ENCODE measurements at places on chromosomes 13 and 19.

DNA sequence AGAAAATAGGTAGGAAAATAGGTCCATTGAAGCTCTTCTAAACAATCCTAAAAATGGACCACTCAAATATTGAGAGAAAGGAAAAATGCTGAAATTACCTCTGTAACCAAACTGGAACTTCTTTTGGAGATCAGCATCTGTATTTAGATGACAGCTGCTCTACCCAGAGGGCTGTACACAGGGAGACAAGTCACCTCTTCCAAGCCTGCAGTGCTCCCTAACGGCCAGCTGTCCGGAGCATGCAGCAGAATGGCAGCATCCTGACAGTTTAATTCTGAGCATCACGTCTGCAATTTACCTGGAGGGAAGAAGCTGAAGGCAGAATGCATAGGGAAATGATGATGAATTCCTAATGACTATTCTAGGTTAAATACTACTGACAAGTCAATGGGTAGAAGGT lies 62.8 kb upstream of the DIAPH3 start:
- no peak for DNase-seq

GRCh38 chr13:103238441-103238840 lies 172.2 kb upstream of the SLC10A2 start:
- DNase-seq, result no peak

DNA sequence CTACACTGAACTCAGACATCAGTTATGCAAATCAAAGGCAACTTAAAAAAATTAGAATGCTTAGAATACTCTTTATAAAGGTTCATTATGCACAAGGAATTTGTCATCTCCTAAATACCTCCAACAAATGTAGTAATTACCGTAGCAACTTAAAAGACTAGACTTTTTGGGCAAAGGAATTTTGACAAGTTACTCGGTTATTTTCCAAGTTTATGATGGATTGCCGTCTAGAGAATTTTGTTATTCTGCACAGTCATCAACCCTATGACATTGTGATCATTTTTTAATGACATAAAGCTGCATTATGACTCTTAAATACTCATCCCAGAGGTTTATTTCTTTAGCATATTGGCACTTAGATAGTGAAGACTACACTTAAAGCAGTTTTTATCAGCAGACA lies 71.9 kb downstream of the TRPC4 start:
- no peak for DNase-seq

- no peak for DNase-seq
Observed at GRCh38 chr13:31224963-31225559, 25.3 kb downstream of the B3GLCT start.

DNA sequence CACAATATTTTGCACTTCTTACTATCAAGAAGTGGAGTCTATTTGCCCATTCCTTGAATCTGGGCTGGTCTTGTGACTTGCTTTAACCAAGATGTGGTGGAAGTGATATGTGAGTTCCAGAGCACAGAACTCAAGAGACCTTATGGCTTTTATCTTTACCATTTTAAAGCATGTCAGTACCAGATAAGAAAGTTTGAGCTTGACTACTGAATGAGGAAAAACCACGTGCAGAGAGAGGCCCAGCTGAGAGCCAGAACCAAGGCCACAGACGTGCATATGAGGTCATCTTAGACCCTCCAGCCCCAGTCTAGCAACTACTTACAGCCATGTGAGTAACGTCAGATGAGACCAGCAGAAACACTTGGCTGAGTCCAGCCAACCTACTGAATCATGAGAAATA lies 6.3 kb upstream of the CDK8 start:
- DNase-seq, result no peak

DNA sequence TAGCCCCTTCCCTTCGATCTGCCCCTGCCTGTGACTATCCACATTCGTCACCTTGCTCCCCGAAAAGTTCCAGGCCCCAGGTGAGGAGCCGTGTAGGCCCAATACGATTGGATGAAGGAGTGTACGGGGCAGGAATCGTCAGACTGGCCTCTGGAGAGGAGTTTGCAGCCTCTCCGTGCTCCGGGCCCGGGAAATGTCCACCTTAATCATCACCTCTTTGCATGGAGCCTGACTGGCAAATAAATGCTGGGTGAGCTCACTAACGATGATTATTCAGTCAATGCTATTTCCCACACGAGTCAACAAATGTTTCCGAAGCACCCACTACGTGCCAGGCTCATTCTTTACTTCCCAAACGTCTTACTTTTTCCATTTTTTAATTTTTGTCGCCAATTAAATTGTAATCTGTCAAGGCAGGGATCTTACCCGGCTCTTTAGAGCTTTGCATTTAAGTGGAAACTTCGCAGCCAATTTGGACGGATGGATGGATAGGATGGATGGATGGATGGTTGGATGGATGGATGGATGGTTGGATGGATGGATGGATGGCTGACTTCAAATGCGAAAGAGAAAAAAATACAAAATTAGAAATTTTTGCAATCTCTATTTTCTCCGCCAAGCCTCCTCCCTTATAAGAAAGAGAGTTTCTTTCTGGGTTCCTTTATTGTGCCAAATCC lies 45.8 kb downstream of the TGDS start:
- DNase-seq, result no peak

- DNase-seq, result no peak
Observed at GRCh38 chr19:17220207-17220758, 5.1 kb downstream of the USE1 start.

DNA sequence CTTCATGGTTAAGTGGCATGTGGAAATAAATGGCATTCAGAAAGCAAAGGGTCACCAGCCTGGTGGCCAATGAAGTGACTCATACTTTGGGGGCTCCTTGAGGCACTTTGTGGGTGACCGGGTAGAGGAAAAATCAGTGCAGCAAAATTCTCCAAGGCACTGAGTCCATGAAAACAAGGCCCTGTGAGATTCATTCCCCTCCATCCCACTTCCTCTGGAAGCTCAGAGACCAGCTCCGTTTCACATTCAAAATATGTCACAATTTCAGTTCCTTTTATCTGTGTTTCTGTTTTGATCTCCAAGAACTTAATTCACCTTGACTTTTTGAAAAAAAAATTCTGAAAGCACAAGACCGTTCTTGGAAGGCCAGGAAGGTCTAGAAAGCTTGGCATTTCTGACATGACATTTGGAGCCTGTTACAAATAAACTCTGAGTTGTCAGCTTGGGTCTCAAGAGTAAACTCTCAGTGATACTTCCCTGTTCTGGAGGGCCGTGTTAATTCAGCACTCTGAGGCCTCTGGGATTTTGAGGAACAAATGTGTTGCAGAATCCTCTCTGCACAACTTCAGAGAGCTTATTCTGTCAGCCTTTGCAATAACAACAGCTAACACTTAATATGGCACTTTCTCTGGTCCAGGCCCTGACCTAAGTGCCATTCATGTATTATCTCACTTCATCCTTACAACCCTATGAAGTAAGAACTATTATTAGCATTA lies 6.8 kb downstream of the CYSLTR2 start:
- no peak for DNase-seq

DNA sequence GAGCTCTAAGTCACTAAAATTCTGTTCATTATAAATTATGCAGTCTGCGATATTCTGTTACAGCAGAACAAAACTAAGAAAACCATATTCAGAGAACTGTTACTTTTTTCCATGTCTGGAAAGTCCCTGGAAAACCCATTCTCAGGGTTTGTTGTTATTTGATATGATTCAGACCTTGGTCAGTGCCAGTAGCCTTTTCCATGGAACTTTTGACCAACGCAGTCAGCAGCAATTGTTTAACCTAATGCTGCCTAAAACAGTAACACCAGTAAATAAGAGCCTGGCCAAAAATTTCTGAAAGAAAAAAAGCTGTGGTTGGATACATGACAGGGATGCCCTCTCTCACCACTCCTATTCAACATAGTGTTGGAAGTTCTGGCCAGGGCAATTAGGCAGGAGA lies 402.7 kb downstream of the TBC1D4 start:
- no peak for DNase-seq

GRCh38 chr19:46848389-46848788 lies 2.3 kb downstream of the AP2S1 start:
- DNase-seq, result no peak

DNA sequence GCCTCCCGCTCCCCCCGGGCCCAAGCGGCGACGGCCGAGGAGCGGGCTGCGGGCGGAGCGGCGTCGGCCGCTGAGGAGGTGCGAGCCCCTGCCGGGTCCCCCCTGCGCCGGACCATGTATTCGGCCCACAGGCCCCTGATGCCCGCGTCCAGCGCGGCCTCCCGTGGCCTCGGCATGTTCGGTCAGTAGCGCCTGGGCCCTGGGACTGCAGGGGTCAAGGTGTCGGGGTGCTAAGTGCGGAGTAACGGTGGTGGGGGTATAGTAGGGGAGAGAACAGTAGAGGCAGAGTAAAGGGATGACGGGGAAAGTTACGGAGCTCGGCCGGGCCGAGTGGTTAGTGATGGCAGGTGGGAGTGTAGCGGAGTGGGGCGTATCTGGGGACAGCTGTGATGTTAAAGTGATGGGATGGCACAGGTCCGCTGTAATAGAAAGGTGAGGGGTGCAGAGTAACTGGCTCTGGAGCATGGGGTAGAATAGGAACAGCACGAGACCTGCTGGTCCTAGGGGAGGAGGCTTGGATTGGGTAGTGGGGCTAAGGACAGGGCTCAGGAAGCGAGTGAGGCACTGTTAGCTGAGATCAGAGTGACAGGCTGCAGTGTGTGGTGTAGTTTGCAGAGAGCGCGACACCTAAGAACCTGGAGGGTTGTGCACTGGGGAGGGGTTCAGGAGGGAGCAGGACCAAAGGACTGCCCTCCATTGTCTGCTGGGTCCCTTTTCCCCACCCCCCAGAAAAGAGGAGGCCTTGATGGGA lies 15.7 kb downstream of the CIC start:
- DNase-seq, result no peak

GRCh38 chr13:44739539-44739938 lies 163.4 kb upstream of the TSC22D1 start:
- DNase-seq, result no peak

- no peak for DNase-seq
Observed at GRCh38 chr19:41810301-41810700, 13.9 kb downstream of the CEACAM3 start.

DNA sequence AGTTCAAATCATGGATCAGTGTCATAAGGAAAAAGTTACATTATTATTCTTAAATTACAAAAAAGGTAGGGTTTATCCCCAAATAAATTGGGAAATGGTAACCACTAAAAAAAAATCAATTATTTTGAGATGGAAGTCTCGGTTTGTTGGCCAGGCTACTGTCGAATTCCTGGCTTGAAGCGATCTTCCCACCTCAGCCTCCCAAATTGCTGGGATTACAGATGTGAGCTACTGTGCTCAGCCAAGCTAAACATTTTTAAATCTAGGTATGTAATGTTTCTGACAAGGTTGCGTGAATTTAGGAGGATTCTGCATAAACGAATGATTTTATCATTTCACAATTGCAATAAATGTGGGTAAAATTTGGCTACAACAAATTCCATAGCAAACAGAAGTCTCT lies 2.0 kb downstream of the NAA16 start:
- no peak for DNase-seq

- no peak for DNase-seq
Observed at GRCh38 chr13:44220948-44221347, 152.7 kb upstream of the SERP2 start.

- no peak for DNase-seq
Observed at GRCh38 chr13:21872795-21873194, 201.9 kb downstream of the FGF9 start.

- DNase-seq, result no peak
Observed at GRCh38 chr13:28955264-28955966, 135.3 kb downstream of the MTUS2 start.

DNA sequence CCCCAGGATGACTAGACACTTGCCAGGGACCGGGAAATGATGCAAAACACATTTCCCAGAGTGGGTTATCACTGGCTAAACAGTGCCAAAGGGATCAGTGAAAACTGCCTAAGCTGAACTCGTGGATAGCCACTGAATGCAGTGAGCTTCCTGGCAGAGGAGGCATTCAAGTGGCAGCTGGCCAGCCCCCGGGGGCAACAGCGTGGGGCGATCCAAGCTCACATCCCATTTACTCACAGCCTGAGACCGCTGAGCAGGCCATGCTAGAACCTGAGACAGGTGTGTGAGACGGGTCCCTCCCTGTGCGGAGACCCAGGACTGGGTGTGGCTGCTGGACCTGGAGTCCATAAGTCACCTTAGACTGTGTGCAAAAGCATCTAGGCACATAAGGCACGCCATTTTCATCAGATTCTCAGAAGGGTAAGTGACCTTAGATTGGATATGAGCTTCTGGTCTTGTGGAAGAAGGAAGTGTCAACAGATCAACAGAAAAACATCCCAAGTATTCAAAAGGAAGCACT lies 51.9 kb upstream of the SLC15A1 start:
- no peak for DNase-seq

DNA sequence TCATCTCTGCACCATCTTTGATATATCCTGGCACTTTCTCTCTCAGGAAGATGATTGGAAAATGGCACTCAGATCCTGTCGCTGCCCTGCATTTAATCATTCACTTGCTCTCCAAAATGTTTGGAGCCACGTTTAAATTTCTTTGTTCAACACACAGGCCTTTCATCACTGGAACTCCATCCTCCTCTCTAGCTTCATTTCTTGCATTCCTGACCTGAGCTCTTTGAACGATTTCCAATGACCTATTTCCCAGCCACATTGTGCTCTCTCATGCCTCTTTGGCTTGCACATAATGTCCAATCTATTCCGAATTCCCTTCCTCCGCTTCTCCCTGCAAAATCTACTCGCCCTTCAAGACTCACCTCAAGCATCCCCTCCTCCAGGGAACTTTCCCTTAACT lies 287.4 kb upstream of the NBEA start:
- no peak for DNase-seq

DNA sequence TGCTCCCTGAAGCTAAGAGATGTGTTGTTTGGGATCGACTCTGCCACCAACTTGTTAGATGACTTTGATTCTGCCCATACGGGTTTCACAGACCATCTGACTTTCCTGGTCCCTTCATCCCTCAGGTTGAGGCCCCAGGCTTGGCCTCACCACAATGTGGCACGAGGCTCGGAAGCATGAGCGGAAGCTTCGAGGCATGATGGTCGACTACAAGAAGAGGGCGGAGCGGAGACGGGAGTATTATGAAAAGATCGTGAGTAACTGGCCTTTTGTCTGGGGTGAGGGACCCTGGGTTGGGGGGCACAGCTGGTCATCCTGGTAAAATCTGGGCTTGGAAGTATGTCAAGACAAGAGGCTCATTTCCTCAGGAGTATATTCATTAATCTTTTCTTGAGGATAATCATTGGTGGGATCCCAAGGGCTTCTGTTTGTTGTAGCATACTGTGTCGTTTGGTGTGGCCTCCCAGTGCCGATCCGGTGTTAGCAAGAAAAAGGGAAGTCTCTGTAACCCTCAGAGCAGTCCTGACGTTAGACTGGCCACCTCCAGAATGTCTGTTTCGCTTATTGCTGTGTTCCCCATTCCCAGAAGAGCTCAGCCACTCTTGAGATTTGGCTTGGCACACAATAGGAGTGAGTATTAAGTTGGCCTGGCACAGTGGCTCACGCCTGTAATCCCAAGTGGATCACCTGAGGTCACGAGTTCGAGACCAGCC lies 1.4 kb downstream of the CLASRP start:
- DNase-seq, result no peak

- no peak for DNase-seq
Observed at GRCh38 chr13:31042049-31042448, 109.6 kb downstream of the TEX26 start.

Measured in activated T-helper 1 cell treated with anti-CD3 and anti-CD28 coated beads, Interleukin-2, amount 50 U/mL, for 16 hours (primary cell).